Activated naive CD4-positive, alpha-beta T cell treated with Interleukin-2 at 50 U/mL for 16 hours (primary cell): ENCODE measurements at places on chromosomes 3 and 15.

GRCh38 chr3:32238453-32239306, at the start of gene CMTM8:
Gene CMTM8 (plus strand): TSS chr3:32238680. CDS start chr3:32238973, 293 bp downstream.
- DNase-seq, result peak; percentile 65

GRCh38 chr3:4462369-4463040, 4.6 kb downstream of the SUMF1 start:
- DNase-seq, result no peak

- peak; percentile 11 for DNase-seq
Observed at GRCh38 chr15:93088200-93088980, 621 bp downstream of the RGMA start.

- DNase-seq, result no peak
Observed at GRCh38 chr3:135136361-135137100, 341.5 kb downstream of the EPHB1 start.

DNA sequence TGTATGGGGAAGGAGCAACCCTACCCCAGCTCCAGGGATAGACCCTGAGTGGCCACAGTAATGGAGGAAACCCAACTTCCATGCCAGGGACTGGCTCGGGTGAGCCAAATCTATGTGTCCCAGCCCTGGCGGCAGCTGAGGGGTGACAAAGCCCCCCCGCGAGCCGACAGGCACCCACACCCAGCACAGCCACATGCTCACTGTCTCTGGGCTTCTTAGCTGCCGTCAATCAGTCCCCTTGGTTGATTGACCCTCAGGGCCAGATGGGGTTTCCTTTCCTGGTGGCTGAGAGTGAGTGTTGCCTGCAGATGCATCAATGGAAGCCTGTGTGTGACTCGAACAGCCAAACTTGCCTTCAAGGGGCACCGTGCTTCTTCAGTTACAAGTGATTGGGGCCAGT, 2.1 kb upstream of the OCA2 start:
- no peak for DNase-seq

DNA sequence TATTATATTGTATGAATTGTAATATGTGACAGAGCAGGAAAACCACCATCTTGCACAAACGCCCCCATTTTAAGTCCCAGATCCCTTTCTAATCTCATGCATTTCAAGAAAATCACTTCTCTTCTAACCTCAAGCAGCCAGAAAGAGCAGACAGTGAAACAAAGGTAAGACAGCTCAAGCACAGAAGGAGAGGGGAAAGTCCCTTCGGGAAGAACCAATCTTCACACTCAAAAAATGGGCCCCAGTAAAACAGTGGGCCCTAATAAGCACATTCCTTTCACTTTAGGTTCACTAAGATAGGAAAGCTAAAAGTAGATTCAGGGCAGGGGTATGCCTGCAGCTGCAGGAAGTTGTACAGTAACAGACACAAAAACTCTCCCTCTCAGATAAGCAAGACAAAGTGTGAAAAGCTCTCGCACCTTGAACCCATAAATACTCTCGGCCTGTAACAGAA, 1268.7 kb downstream of the SI start:
- DNase-seq, result no peak

GRCh38 chr3:67712259-67712658, 57.8 kb upstream of the SUCLG2 start:
- DNase-seq, result no peak

DNA sequence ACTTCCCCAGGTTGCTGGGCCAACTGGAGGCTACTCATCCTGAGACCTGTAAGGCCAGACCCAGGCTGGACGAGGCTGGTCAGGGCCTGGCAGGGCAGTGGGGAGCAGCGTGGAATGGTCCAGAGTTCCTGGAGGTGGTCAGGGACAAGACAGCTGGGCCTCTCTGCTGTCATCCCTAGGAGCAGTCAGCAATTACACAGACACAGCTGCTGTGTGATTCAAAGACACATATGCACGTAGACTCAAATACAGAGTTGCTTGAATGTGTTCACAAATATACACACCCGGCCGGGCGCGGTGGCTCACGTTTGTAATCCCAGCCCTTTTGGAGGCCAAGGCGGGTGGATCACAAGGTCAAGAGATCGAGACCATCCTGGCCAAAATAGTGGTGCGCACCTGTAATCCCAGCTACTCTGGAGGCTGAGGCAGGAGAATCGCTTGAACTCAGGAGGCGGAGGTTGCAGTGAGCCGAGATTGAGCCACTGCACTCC, 1.5 kb upstream of the CD276 start:
- DNase-seq, result no peak

- no peak for DNase-seq
Observed at GRCh38 chr15:37260255-37260654, 159.9 kb upstream of the MEIS2 start.
